ENCODE measurements at places on chromosomes 13 and 19.

DNA sequence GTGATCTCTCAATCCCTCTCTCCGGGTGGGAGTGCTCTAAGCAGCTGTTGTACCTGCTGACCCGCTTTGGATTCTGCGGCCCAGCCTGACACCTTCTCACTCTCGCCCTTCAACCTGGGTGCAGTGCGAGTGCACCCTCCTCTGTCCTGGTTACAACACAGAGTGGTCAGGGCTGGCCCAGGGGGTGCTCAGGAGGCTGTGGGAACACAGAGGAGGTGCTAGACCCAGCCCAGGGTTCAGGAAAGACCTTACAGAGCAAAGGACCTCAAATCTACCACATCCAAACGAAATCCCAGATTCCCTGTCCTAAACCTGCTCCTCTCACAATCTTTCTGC is 23.7 kb downstream of the ZNF175 start:
- DNase-seq: no peak

DNA sequence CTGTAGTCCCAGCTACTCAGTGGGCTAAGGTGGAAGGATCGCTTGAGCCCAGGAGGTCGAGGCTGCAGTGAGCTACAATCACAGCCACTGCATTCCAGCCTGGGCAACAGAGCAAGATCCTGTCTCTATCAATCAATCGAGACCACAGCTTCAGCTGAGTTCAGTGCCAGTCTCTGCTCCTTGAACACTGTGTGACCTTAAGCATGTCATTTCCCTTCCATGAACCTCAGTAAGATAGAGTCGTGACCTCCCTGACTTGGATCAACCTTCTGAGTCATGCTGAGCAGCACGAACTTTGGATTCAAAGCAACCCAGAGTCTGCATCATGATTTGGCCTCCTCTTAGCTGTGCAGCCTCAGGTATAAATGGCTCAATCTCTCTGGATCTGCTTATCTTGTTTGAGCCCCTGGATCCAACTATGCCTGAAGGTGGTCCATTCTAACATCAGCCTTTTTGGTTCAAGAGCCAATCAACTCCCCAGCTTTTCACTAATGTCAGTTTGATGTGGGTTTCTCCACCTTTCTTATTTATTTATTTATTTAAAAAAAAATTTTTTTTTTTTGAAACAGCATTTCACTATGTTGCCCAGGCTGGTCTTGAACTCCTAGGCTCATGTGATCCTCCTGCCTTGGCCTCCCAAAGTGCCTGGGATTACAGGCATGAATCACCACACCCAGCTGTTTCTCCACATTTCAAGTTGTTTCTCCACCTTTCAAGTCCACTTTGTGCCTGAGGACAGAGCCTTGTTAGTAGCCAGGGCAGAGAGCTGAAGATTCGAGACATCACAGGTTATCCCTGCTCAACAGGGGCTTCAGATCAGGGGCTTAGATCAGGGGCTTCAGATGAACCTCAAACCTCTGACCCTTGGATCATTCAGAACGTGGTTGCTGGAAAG is 26.4 kb downstream of the PTPRS start:
- DNase-seq: no peak

GRCh38 chr19:55212447-55212846 is 3.1 kb upstream of the PTPRH start:
- DNase-seq: no peak

- peak; percentile 87 for DNase-seq
These were observed 15.8 kb downstream of the ARRDC2 start for GRCh38 chr19:18023622-18024251.

GRCh38 chr19:14476673-14477401 is 1.7 kb upstream of the PTGER1 start:
- no peak for DNase-seq
